ENCODE measurements at places on chromosomes 11 and 22. TPM values are rescaled to one million over a fixed set of nuclear protein-coding genes. Genes with fewer than 3 reads are reported as not detected.

DNA sequence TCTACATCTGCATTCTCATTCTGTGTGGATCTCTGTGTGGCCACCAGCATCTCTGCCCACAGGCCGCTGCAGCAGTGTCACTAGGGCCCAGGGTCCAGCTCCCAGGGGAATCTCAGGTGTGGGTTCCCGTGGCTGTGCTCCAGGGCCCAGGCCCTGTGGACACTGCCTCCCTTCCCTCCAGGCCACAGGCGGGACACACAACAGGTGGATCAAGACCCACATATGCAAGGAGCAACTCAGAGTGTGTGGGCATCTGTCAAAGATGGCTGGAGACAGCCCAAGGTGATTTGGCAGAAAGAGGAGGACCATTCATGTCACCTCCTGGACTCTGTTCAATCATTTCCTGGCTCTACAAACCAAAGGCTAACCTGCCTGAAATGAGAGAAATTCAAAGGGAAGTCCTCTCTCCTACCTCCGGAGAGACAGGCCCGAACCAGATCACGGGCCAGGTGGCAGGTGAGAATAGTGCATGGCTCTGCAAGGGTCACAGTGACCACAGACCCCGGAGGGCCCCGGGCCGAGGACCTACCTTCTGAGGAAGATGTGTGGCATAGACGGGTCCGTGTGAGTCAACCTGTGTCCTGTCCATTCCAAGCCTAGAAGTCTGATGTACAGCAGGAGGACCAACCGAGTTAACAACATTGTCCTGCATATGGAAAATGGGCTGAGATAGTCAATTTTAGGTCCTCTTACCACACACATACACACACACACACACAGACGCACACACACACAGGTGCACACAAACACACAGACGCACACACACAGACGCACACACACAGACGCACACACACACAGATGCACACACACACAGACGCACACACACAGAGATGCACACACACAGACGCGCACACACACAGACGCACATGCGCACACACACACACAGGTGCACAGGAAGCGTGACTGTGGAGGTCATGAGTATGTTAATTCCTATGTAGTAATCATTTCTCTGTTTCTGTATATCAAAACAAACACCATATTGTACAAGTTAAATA, 1068.5 kb downstream of the BRD1 start:
- no peak for DNase-seq

DNA sequence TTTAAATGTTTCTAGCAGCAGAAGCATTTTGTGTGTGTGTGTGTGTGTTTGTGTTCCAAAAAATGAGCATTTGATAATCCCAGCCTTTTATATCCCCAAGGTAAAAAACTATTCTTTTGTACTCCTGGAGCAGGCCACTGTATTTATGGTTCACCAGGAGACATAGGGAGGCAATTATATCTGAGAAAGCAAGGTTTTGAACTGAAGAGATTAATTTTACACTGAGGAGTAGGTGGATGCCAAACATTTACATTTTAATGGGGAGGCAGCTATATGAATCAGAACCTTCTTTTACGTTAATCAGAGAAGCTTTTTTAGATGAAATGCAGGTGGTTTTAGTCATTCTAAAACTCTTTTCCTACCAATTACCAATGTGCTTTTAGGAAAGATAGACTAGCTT, 1374.0 kb upstream of the TENM4 start:
- no peak for DNase-seq

GRCh38 chr11:79616392-79616851, 175.6 kb upstream of the TENM4 start:
- no peak for DNase-seq

DNA sequence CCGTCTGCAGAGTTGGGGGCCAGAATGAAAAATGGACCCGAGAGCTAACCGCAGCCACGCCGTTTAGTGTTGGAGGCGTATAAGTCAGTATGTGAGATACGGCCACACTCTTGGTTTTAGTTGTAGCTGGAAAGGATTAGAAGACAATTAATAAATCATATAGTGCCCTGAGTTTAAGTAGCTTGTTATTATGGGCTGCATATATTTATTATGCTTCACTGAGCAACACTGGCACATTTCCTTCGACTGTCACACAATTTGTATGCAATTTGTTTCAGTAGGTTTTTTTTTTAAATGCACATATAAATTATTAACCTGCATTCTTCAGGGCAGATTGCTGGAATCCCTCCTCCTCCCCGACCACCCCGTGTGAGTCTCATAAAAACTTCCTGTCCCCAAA, 56.9 kb downstream of the PKNOX2 start:
- no peak for DNase-seq

- DNase-seq: no peak
Measured at GRCh38 chr11:88656283-88656682, 318.7 kb upstream of the CTSC start.

DNA sequence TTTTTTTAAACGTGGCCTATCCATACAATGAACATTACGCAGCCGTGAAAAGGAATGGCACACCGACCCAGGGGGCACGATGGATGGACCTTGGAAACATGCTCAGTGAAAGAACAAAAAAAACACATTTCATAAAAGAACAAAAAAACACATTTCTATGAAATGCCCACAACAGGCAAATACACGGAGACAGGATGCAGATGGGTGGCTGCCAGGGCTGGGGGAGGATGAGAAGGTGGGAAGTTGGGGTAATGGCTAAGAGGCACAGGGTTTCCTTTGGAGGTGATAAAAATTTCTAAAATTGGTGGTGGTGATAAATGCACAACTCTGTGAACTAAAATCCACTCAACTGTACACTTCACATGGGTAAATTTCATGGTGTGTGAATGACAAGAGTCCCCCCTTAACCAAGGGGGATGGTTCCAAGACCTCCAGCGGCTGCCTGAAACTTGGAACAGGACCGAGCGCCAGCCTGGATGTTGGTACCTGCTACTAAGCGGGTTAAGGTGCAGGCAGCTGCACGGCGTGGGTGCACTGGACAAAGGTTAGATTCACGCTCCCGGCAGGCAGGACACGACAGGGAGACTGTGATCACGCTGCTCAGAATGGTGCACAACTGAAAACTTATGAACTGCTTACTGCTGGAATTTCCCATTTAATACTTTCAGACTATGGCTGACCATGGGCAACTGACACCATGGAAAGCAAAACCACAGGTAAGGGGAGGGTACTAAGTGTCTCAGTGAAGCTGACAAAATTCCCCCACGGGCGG, 16.5 kb downstream of the BRD1 start:
- DNase-seq: no peak

GRCh38 chr22:41995211-41995610, 3.4 kb upstream of the WBP2NL start:
- DNase-seq: no peak

- peak; percentile 9 for DNase-seq
Measured at GRCh38 chr11:1202776-1203504, 19.9 kb upstream of the MUC5B start.

DNA sequence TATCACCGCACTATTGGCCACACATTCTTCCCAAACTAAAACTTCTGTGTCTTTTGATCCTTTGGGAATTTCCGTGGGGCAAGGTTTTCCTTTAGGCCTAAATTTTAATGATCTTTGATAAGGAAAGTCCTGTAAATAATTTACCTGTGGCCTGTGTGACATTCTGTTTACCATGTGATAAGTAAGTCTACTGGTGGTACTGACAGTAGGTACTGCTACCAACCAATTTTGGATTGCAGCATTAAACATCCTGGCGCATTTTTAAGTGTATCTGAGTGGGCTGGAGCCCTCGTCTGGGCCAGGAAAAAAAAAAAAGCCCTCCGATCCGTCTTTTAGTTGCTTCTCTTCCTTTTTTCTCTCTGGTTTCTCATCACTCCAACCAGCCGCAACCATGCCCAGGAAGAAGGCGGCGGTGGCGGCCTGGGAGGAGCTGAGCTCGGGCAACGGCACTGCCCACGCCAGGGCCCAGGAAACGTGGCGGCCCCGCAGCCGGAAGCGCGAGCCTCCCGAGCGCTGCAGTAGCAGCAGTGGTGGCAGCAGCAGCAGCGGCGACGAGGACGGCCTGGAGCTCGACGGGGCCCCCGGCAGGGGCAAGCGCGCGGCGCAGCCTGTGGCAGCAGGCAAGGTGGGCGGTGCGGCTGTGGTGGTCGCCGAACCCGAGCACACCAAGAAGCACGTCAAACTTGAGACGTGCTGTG, 33.6 kb downstream of the ASRGL1 start:
- no peak for DNase-seq

DNA sequence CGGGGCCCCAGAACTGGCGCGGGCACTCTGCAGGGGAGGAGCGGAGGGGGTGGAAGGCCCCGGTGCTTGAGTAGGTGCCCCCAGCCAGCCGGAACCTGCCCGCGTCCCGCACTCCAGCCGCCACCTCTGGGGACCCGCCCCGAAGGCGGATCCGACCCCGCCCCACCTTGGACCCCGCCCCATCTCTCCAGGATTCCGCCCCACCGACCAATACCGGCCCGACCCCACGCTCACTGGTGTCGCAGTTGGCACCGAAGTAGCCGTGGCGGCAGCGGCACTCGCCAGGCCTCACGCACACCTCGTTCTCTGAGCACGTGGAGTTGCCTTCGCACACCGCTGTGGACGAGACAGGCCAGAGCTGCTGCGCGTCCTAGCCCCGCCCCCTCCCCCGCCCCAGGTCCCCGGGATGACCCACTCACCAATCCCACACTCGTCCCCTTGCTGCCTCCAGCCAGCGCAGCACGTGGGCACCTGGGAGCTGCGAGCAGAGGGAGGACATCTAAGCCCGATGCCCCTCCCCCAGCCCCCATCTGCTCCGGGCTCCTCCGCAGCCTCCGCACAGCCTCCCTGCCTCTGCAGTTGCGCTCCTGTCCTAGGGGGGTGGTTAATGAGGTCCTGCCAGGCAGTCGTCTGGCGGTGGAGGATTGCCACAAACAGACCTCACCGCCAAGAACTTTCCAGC, 6.0 kb downstream of the SCARF2 start:
- DNase-seq: no peak

Gene SLC25A18
- total RNA-seq: not detected

Gene MED19
- 35.0 TPM for total RNA-seq

Gene TRPC6
- total RNA-seq: not detected

Gene TMPRSS4
- not detected for total RNA-seq

Measured in LHCN-M2 (cell line).